Putamen (tissue), 1 donor: ENCODE measurements at places on chromosomes 1 and 21.
A peak's percentile ranks its signal among the peaks of the same experiment; 100 is the strongest.

DNA sequence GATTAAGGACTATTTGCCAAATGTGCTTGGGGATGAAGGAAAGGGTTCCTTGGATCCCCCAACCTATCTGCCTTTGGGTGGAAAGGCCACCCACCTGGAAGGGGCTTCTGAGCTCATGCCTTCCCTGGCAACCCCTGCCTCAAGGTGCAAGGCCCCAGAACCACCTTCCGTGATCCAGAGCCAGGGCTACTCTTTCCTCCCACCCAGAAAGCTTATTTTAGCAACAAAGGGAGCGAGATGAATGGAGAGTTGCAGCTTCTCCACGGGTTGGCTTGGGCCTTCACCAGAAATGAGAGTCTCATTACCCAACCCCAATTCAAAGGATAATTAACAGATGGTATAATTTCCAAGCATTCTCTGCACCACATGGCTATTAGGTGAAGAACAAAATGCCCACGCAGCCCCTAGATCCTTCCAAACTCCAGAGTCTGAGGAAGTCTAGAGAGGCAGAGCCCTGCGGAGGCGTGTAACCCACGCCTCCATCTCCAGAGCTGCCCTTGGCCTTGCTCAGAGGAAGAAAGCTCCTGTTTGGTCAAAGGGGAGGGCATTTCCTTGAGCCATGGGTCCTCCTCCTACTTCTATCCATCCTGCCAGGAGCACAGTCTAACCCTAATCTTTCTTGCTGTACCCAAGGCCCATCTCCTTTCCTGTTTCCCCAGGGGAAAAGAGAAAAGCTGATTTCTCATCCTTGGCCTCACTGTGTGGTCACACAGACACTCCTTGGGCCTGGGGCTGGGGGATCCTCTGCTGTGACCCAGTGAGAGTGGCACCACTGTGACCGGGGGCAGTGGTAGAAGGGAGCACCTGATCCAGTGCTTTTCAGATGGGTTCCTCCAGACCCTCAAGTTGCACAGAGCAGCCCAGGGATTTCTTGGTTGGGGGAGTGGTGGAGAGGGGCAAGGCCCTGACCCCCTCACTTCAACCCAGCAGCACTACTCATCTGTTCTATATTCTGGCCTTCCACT lies 1.7 kb upstream of the CELSR2 start:
- DNase-seq, result no peak

DNA sequence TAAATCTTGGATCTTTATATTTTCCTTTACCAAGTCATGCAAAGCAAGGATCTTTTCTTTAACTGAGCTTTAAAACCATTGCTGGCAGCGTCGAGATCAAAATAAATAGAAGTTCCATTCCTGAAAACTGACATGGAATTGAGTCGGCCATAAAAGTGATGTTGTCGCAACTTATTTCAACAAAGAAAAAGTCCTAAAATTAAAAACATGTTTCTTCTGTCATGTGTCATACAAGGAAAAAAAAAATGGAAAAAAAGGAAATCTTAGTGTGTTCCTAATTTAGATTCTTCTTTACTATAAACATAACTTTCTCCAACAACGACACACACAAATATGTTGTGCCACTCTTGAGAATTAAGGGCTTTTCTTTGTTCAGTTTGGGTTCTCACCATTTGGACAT lies 34.9 kb downstream of the GREM2 start:
- DNase-seq, result no peak

GRCh38 chr1:66401244-66401643 lies 132.7 kb upstream of the SGIP1 start:
- no peak for DNase-seq

- DNase-seq, result peak; percentile 27
These were observed 12.8 kb upstream of the LMX1A start for GRCh38 chr1:165369255-165369848.

- DNase-seq, result no peak
These were observed 19.5 kb upstream of the OR6N2 start for GRCh38 chr1:158800526-158800925.

- DNase-seq, result no peak
These were observed 91.7 kb upstream of the IVNS1ABP start for GRCh38 chr1:185408700-185409270.

DNA sequence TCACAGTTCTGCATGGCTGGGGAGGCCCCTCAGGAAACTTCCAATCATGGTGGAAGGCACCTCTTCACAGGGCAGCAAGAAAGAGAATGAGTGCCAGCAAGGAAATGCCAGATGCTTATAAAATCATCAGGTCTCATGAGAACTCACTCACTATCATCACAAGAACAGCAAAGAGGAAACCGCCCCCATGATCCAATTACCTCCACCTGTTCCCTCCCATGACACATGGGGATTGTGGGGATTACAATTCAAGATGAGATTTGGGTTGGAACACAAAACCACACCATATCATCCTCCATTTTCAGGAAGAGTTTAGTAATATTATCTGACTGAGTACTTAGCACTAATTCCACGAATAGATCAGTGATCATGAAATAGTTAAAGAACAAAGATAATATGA lies 244.2 kb downstream of the LMO4 start:
- no peak for DNase-seq

- DNase-seq, result no peak
These were observed 140.6 kb downstream of the GALNT2 start for GRCh38 chr1:230207598-230207997.

GRCh38 chr1:205258719-205259118 lies 31.0 kb downstream of the TMCC2 start:
- DNase-seq, result peak; percentile 85

GRCh38 chr1:206834217-206834616 lies 31.2 kb upstream of the IL20 start:
- no peak for DNase-seq

- DNase-seq, result no peak
These were observed 25.6 kb downstream of the PODN start for GRCh38 chr1:53087332-53088285.

- no peak for DNase-seq
These were observed 167.5 kb downstream of the CLIC6 start for GRCh38 chr21:34836103-34836932.

GRCh38 chr1:25430967-25431881 lies 527 bp downstream of the MACO1 start:
- DNase-seq, result no peak

DNA sequence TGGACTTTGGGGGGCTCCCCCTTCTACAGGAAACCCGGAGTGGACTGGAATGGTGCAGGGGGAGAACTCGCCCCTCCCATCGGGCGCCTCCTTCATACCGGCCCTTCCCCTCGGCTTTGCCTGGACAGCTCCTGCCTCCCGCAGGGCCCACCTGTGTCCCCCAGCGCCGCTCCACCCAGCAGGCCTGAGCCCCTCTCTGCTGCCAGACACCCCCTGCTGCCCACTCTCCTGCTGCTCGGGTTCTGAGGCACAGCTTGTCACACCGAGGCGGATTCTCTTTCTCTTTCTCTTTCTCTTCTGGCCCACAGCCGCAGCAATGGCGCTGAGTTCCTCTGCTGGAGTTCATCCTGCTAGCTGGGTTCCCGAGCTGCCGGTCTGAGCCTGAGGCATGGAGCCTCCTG lies at the start of gene TNFRSF14:
Gene TNFRSF14 (plus strand): TSS at position 95 of the 401 bp plus-strand sequence. CDS start 294 bp downstream, at position 389.
- DNase-seq, result no peak

GRCh38 chr1:186283374-186283773 lies 91.7 kb downstream of the TPR start:
- no peak for DNase-seq

- peak; percentile 2 for DNase-seq
These were observed 350.9 kb downstream of the S1PR1 start for GRCh38 chr1:101587741-101588140.

- DNase-seq, result no peak
These were observed 148.4 kb upstream of the MAP1LC3C start for GRCh38 chr1:242147096-242147976.

DNA sequence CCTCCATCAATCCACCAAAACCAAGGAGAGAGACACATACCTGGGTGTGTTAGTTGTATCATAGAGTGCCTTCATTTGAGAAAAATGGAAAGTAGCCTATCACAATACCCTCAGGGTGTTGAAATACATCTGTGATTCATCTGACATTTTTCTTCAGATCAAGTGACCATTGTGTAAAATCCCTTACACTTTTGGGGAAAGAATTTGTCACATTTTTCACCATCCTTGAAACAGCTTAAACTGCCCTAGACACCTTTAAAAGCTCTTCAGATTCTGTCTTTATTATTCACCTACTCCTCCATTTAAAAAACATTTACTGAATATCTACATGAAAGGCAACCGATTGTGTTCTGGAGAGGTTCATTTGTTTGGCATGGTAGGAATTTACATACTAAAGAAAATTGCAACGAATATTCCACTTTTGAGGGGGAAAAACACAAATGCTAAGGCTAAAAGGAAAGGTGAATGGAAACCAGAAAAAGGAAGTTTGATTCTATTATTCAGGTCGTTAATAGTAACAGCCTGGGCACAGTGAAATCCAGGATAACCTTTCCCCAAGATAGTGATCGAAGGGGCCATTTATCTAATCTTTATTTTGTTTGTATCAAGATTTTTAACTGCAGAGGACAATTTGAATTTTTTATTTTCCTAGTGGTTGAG lies 70.4 kb upstream of the SAMSN1 start:
- DNase-seq, result no peak

GRCh38 chr1:47771751-47772150 lies 225.4 kb downstream of the TRABD2B start:
- DNase-seq, result no peak

DNA sequence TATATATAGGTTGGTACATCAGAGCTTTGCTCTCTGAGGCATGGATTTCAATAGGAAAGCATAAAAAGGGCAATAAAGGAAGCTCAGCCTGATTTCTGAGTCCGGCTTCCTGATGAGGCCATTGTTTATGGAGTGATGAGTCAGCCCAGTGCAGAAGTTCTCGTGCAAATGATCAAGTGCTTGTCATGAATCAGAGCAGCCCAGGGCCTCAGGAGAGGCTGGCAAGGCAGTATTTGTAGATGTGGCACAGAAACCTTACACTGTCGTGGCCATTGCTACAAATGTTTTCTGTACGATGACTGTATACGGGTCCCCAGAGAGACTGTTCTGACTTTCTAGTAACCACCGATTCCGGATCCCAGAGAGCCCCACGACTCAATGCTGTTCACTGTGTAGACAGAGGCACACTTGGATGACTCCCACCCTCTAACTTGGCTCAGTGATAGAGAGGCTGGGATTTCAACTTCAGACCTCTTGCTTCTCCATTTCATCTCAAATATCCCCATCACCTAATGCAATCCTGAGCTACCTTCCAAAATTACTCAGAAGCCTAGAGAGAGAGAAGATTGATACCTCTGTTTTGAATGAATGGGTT lies 26.8 kb downstream of the UMODL1 start:
- DNase-seq, result no peak

GRCh38 chr1:225816643-225817538 lies 7.0 kb downstream of the EPHX1 start:
- peak; percentile 50 for DNase-seq

- DNase-seq, result no peak
These were observed 45.4 kb upstream of the USP1 start for GRCh38 chr1:62391369-62391971.

- DNase-seq, result no peak
These were observed 6.1 kb downstream of the CYP4B1 start for GRCh38 chr1:46804926-46805325.

GRCh38 chr1:186813420-186813819 lies 15.3 kb upstream of the PLA2G4A start:
- no peak for DNase-seq
